Thymus (tissue), 14 donors: ENCODE measurements at places on chromosomes 7 and 10.

DNA sequence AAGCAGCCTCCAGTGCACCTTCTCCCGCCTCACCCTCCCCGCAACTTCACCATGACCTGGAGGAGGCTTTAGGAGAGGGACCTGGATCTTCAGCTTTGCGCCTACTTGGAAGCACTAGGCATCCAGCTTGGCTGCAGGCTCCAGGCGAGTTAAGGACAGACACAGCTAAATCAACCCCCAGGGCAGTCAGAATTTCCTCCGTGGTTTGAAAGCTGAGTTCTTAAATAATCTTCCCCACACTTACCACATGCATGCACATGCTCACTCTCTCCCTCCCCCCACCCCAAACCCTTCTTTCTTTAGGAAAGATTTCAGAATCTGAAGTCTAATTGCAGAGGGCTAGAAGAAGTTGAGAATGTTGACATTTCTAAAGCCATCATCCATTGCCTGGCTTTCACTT is 36.7 kb upstream of the LRRC4 start:
- H3K27ac ChIP-seq, result no peak overlapping the region
- no peaks in the 10 kb centered on the region for H3K27me3 ChIP-seq
- H3K36me3 ChIP-seq, result peaks cover 5% of the 10 kb centered on the region
- no peak for DNase-seq
- H3K4me3 ChIP-seq, result no peak overlapping the region
- no peaks in the 10 kb centered on the region for H3K4me1 ChIP-seq

GRCh38 chr10:98063740-98064027 is 33.3 kb upstream of the CRTAC1 start:
- no peak overlapping the region for H3K27ac ChIP-seq
- H3K4me1 ChIP-seq, result no peaks in the 10 kb centered on the region

DNA sequence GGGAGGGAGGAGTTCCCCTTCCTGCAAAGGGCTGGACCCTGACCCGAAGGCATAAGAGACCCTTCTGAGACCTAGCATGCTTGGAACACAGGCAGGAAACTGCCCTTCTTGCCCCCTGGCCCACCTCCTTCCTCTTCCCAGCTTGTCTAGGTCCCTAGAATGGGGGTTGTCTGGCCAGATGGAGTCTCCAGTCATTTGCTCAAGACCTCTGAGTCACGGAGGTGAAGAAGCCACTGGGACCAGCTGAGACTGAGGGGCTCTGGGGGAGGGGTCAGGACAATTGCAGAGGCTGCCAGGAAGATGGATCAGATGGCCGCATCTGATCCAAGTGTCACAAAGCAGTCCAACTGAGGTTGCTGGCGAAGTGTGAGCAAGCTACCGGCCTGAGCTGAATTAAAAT is 46.2 kb downstream of the COL13A1 start:
- no peaks in the 10 kb centered on the region for H3K36me3 ChIP-seq
- H3K27ac ChIP-seq, result no peak overlapping the region
- DNase-seq, result no peak

DNA sequence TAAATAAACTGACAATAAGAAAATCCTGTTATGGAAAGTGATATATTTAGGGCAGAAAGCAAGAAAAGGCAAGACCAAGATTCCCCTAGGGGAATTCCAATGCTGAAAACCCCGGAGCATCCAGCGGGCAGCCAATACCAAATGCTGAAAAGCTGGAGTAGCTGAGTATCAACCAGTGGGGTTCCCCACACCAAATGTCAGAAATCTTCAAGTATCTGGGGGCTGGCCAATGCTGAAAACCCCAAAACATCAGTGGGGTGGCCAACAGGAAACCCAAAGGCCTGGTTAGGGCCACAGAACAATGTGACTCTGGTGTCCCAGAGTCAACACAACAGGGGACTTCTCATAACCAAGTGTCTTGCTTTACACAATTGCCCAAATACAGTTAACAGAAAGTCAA is 271.8 kb upstream of the CACNA2D1 start:
- H3K4me3 ChIP-seq, result no peak overlapping the region
- no peaks in the 10 kb centered on the region for H3K27me3 ChIP-seq
- peak overlapping the region; percentile 42 for H3K27ac ChIP-seq
- H3K4me1 ChIP-seq, result no peaks in the 10 kb centered on the region
- DNase-seq, result no peak
- H3K36me3 ChIP-seq, result no peaks in the 10 kb centered on the region

GRCh38 chr10:130003166-130003565 is 39.1 kb upstream of the EBF3 start:
- no peak overlapping the region for H3K27ac ChIP-seq
- peaks cover 3% of the 10 kb centered on the region for H3K27me3 ChIP-seq
- no peak for DNase-seq
- no peaks in the 10 kb centered on the region for H3K36me3 ChIP-seq

GRCh38 chr7:122975341-122975740 is 20.2 kb downstream of the TAS2R16 start:
- no peaks in the 10 kb centered on the region for H3K36me3 ChIP-seq
- H3K4me3 ChIP-seq, result no peak overlapping the region
- H3K27ac ChIP-seq, result no peak overlapping the region
- DNase-seq, result no peak
- no peaks in the 10 kb centered on the region for H3K27me3 ChIP-seq
- H3K4me1 ChIP-seq, result no peaks in the 10 kb centered on the region

GRCh38 chr10:82981137-82981723 is 1106.2 kb downstream of the NRG3 start:
- no peak overlapping the region for H3K4me3 ChIP-seq
- no peaks in the 10 kb centered on the region for H3K27me3 ChIP-seq
- no peaks in the 10 kb centered on the region for H3K36me3 ChIP-seq
- no peaks in the 10 kb centered on the region for H3K4me1 ChIP-seq

DNA sequence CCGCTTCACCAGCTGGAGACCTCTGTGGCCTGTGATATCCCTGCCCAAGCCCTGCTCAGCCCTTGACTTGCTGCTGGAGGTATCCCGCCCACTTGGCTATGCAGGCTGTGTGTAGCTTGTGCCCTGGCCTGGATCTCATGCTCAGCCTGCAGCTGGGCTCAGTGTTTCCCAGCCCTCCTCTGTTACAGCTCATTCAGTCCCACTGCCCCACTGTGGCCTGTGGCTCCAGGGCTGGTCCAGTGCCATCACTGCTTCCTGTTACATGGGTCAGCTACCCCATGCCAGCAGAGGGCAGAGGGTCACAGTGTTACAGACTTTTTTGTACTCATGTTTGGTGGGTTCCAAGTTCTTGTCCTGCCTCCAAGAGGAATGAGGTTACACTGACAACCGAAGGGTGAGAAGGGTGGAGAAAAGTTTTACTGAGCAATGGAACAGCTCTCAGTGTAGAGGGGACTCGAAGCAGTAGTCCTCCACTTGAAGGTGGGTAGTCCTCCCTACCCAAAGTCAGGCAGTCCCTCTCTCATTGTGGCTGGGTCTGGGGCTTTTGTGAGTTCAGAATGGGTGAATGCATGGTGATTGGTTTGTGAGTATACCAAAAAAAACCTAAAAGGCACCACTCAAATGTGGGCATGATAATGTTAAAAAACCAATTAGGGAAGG is 100.4 kb downstream of the ANKRD7 start:
- no peak overlapping the region for H3K4me3 ChIP-seq
- no peaks in the 10 kb centered on the region for H3K4me1 ChIP-seq
- no peaks in the 10 kb centered on the region for H3K36me3 ChIP-seq
- H3K27ac ChIP-seq, result no peak overlapping the region
- no peak for DNase-seq
- no peaks in the 10 kb centered on the region for H3K27me3 ChIP-seq
